Left ventricle myocardium inferior (tissue), 1 donor: ENCODE measurements at places on chromosomes 4 and X. TPM values are rescaled to one million over a fixed set of nuclear protein-coding genes. Genes with fewer than 3 reads are reported as not detected.
A peak's percentile ranks its signal among the peaks of the same experiment; 100 is the strongest.

The PPP4R3C gene
- not detected for total RNA-seq

The WDR17 gene
- 0.38 TPM for total RNA-seq

The FDCSP gene
- not detected for total RNA-seq

The UGT2A1 gene
- total RNA-seq, result not detected

The CLIC2 gene
- 11.7 TPM for total RNA-seq

The CRMP1 gene
- total RNA-seq, result 1.4 TPM

The CACNA1F gene
- 0.08 TPM for total RNA-seq

The DCLK2 gene
- 21.9 TPM for total RNA-seq

DNA sequence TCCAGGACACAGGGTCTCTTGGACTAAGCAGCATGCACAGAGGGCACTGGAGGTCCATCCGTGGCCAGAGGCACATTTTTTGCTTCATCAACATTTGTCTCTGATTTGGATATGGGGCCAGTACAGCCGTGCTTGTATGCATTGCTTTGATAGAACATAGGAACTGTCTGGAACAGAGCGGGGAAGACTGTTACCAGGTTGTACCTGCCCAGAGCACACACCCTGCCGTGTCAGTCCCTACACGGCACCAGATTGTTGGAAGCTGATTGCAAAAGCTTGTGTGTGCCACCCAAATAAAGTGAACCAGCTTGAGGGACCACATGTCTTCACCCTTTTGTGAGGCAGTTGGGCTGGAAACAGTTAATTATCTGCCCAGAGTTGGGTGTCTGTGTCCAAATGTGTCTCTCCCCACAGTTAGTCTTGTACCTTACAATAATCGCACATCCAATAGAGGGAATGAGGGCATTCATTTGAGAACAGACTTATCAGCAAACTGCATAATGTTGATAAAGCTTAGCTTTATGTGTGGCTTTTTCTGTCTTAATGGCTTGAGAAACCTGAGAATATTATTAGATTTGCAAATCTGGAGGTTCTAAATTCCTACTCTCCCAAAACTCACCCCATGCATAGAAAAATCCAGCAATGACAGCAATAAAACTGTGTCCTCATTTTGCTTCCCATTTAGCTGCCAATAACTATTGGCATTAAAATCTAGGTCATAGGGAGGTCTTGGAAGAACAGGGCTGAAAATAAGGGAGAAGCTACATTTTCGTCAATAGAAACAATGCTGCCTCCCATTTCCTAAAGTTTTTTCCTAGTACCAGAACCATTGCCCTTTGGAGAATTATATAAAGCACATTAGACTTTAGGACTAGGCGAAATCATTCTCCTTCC is 21.2 kb downstream of the KLF3 start:
- DNase-seq, result no peak

DNA sequence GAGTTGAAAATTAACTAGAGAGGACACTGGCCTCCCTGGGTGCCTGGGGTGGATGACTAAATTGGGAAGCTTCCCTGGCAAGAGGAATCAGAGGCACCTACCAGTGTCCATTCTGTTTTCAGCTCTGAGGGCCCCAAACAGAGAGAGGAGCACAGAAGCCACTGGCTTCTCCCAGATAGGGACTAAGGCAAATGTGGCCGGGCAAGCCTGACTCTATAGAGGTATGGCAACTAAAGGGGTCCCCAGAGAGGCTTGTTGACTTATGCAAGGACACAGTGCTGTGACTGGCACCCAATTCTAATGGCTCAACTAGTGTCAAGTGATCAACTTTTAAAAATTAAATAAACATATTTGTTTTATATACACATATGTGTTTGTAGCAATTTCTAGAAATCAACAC is 17.2 kb downstream of the TRPC3 start:
- no peak for DNase-seq

DNA sequence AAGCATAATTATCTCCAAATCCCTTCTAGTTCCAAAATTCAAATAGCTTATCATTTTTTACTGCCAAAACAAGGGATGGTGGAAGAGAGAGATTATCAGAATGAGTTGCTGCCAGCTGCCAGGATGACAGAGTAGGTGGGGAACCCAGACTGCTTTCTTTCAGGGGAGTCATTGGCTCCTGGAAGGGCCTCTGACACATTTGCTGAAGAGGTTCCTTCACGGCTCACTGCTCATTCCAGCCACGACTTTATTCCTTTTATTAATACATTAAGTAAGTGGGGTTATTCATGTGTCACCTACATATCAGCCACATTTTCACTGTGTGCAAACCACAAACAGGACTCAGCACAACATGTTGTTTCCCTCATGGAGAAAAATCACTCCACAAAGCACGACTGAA is 12.7 kb upstream of the SMIM43 start:
- DNase-seq, result no peak

DNA sequence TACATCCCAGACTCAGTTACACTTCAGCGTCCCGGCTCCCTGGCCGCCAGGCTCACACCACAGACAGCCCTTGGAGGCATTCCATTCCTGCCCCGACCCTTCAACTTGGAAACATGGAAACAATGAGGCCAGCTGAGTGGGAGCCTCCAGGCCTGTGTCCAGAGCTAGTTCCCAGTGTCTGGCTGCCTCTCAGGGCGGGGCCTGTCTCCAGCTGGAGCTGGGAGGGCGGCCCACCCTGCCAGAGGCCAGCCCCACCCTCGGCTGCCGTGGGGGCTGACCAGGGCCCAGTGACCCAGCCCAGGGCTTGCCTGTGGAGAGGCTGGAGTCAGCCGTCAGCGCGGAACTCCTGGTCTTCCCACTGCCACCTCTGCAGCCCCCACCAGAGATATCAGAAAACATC is 37.4 kb upstream of the SPON2 start:
- peak; percentile 88 for DNase-seq

GRCh38 chrX:39163581-39164126 is 362.4 kb downstream of the MID1IP1 start:
- no peak for DNase-seq

DNA sequence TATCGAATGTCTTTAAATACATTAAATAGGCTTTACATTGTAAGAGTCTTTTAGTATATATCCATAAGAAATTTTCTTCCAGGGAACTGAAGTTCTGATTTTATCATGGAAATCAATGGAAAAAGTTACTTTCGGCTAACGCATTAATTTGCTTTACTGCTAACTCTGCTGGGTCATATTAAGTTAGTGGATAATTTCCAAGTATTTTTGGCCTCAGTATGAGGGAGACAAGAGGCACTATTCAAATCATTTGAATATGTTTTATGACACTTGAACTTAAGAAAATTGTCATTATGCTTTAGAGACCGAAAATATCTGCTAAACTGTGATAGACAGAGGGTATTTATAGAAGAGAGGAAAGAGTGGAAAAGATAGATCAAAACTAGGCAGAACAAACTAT is 237.5 kb downstream of the PCDH7 start:
- DNase-seq, result no peak

GRCh38 chrX:113399506-113400192 is 559.0 kb upstream of the AMOT start:
- DNase-seq, result no peak

DNA sequence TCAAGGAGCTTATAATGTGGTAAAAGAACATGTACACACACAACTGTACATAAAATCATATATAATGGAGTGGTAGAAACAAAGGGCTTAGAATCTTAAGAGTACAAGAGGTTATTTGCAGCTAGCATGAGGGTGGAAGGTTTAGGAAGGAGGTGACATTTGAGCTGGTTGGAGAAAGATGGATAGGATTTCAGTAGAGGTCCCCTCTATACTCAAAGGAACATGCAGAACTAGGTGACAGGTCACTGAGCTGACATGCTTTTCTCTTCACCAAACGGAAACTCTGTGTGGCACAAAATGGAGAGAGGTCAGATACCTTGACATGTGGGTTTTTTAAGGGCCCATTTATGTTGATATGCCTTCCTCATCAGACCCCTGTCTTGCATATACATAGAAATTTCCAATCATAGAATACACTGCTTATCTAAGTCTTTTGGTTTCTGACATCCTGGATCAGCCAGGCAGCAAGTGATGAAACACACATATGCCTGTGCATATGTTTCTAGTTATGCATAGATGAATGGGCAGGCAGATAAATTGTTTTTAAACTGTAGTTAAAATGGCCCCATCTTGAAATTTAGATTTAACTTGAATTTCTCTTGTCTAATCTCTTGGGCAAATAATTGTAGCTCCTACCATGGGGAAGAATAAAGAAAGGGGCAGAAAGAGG is 29.3 kb downstream of the CLCN5 start:
- no peak for DNase-seq

- DNase-seq, result peak; percentile 52
Observed at GRCh38 chr4:87092389-87093141, 127.9 kb downstream of the KLHL8 start.

DNA sequence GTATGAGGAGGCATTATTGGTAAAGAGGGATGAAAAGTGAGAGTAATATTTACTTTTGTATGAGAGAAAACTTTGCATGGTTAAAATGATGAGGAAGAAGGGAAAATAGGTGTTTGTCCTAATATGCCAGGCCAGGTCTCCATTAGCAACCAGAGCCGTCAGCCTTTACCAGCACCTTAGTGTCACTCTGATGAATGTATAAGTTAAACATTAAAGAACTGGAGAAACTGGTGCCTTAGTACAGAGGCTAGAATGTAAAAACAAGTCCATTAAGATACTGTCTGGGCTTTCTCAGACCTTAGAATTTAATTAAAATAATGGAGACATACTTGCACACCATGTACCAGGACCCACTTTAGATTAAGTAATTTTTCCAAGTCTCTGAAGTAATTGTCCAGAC is 222.3 kb downstream of the FAM47A start:
- DNase-seq, result no peak

DNA sequence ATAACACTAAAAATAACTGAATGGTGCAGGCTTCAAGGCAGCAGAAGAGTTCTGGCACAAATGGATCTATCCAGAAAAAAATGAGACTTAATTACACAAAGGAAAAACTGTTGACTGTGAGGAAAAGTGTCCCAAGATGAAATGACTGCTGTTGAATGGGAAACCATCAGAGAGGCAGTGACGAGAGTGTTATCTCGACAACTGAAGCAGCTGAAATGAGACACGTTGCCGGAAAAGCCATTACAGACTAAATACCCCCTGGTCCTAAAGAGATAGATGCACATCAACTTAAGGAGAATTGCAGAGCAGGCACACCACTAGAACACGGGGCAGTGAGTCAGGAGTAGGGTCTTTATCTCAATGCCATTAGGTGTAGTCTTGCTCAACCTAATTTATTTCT is 277.8 kb downstream of the DMD start:
- no peak for DNase-seq

GRCh38 chr4:143616771-143617170 is 83.7 kb downstream of the FREM3 start:
- no peak for DNase-seq

DNA sequence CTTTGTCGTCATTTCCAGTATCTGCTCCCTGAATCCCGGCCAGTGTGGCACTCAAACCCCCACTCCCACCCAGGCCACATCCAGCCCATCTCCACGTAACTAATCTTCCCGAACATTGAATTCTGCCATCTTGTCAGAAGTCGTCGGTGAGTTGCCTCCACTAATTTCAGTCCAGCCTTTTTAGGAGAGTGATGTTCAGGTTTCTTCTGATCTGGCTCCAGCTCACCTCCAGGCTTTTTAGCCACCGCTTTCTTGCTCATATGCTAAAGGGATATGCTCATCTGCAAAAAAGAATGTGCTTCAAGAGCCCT is 1.3 kb downstream of the TMEM165 start:
- no peak for DNase-seq

DNA sequence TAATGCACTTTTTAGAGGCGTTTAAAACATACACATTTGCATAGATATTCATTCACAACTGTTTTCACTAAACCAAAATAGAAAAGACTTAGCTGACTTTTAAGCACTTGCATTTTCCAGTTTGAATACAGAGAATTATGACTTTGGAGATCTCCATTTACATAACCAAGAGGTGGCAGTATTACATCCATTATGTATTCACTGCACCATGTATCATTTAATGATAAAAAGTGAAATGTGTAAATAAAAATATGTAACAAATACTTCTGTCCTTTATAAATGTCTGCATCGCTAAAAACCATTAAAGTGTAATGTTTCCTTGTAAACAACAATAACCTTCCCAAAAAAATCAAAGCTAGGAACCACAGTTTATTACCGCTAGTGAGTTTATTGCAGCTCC is 413.2 kb downstream of the FGF13 start:
- no peak for DNase-seq

- DNase-seq, result no peak
Observed at GRCh38 chr4:105369988-105370387, 103.9 kb downstream of the PPA2 start.

DNA sequence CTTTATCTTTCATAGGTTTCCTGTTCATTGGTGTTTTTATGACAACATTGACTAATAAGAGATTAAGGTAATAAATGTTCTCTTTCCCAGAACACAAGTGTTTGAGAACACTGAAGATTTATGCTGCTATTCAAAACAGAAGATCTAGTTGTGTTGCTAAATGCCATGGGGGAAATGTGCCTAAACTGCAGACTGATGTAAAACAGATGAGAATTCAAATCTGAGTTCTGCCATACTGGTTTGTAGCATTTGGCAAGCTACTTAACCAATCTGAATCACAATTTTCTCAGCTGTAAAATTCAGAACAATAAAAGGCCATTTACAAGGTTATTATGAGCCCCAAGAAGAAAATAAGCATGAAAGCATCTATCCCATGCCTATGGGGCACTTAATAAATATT is 2.3 kb downstream of the SLC10A6 start:
- DNase-seq, result no peak

DNA sequence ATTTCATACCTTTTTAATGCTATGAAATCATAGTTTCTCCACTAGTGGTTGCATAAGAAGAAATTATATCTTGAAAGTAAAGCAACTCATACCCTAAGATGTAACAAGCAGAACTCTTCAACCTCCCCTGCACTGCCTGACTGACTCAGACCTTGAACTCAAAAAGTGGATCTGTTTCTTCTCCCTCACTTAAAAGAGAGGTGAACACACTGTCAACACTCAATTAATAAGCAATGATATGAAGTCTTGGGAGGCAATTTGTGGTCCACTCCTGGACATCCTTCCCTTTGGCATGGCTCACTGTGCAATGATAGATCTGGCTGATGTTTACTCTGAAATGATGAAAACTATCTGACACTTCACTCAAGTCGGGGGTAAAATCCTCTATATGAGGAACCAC is 282.0 kb upstream of the DKK2 start:
- DNase-seq, result no peak

- no peak for DNase-seq
Observed at GRCh38 chr4:98101988-98102387, 41.3 kb downstream of the STPG2 start.

DNA sequence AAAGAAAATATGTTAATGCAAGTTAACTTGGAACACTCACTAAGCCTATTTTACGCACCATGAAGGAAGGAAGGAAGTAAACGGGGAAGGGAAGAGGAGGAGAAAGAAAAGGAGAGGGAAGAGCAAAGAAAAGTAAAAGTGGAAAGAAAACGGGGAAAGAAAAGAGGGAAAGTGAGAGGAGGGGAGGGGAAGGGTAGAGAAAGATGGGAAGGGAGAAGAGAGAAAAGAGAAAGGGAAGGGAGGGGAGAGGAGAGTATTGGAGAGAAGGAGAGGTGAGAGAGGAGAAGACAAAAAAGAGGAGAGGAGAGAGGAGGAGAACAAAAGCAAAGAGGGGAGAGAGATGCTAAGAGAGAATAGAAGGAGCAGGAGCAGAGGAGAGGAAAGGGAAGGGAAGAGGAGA is 224.1 kb downstream of the SLITRK2 start:
- DNase-seq, result no peak

GRCh38 chr4:3612281-3612680 is 80.1 kb upstream of the LRPAP1 start:
- DNase-seq, result no peak
